Left kidney (tissue), 8 donors: ENCODE measurements at places on chromosomes 4 and X. TPM values are rescaled to one million over a fixed set of nuclear protein-coding genes. Genes with fewer than 3 reads are reported as not detected.

TLR10 gene
- 0.40 TPM for polyA plus RNA-seq

SYTL5 gene
- polyA plus RNA-seq, result 3.3 TPM

HTRA3 gene
- polyA plus RNA-seq, result 7.2 TPM

RAB40A gene
- 5.5 TPM for polyA plus RNA-seq

SMIM43 gene
- 0.47 TPM for polyA plus RNA-seq

HERC6 gene
- 11.2 TPM for polyA plus RNA-seq

AFP gene
- 746 TPM for polyA plus RNA-seq

GPM6B gene
- 21.5 TPM for polyA plus RNA-seq

PPBP gene
- polyA plus RNA-seq, result 14.8 TPM
